ENCODE measurements at places on chromosomes 3 and 15. TPM values are rescaled to one million over a fixed set of nuclear protein-coding genes. Genes with fewer than 3 reads are reported as not detected.

CA12 gene
- 11.8 TPM for total RNA-seq

SPSB4 gene
- 3.5 TPM for total RNA-seq

SLC28A2 gene
- total RNA-seq: not detected

RBPMS2 gene
- 58.4 TPM for total RNA-seq

GOLGA8M gene
- 4.2 TPM for total RNA-seq

NTRK3 gene
- 6.9 TPM for total RNA-seq

TTLL13 gene
- not detected for total RNA-seq

HTR3D gene
- not detected for total RNA-seq

RTP1 gene
- total RNA-seq: not detected

CADPS gene
- 13.2 TPM for total RNA-seq

OR5AC2 gene
- not detected for total RNA-seq

LRRIQ4 gene
- total RNA-seq: not detected

FOXB1 gene
- not detected for total RNA-seq

AGBL1 gene
- not detected for total RNA-seq

DNAH12 gene
- total RNA-seq: 4.4 TPM

CYP1A2 gene
- total RNA-seq: not detected

CDHR4 gene
- total RNA-seq: 0.41 TPM

CHRFAM7A gene
- not detected for total RNA-seq

FOXL2NB gene
- total RNA-seq: 1.3 TPM

MAP6D1 gene
- not detected for total RNA-seq

PCOLCE2 gene
- total RNA-seq: 7.7 TPM

ASB14 gene
- total RNA-seq: 0.28 TPM

GRM2 gene
- 1.8 TPM for total RNA-seq

All from uterus (tissue), 4 donors.